ENCODE measurements at places on chromosomes 7 and 10.

DNA sequence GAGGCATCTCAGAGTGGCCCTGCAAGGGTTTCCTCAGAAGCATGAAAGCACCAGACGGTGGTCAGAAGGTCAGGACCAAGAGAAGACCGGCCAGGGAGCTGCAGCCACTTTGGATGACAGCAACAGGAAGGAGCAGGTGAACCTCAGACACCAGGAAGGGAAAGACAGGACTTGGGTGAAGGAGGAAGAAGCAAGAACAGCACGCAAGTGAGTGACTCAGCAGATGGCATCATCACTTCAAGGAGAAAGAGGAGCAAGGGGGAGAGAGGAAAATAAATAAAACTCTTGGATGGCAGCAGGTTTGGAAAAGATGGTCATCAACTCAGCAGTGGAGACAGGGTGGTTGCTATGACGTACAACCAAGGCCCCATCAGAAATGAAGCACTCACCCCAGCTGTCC lies 31.6 kb downstream of the NCAPG2 start:
- DNase-seq, result no peak

DNA sequence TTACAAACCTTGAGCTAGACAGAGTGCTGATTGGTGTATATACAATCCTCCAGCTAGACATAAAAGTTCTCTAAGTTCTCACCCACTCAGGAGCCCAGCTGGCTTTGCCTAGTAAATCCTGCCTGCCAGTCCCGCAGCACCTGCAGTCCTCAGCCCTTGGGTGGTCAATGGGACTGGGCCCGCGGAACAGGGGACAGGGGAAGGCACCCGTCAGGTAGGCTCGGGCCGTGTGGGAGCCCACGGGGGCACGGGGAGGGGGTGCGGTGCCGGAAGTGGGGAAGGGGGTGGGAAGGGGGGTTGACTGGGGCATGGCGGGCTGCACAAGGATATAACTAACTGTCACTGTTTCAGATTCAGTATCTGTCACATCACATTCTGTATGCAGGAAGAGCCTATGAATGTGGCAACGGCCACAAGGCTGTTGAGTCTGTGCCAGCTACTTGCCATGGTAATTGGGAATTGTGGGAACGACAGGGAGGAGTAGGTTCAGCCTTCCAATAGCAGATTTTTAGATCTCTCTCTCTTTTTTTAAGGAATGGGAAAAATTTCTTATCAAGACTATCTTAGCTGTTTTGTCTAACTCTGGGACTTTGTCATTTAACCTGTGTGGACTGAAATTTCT lies 205.1 kb upstream of the PLPP4 start:
- DNase-seq, result no peak

DNA sequence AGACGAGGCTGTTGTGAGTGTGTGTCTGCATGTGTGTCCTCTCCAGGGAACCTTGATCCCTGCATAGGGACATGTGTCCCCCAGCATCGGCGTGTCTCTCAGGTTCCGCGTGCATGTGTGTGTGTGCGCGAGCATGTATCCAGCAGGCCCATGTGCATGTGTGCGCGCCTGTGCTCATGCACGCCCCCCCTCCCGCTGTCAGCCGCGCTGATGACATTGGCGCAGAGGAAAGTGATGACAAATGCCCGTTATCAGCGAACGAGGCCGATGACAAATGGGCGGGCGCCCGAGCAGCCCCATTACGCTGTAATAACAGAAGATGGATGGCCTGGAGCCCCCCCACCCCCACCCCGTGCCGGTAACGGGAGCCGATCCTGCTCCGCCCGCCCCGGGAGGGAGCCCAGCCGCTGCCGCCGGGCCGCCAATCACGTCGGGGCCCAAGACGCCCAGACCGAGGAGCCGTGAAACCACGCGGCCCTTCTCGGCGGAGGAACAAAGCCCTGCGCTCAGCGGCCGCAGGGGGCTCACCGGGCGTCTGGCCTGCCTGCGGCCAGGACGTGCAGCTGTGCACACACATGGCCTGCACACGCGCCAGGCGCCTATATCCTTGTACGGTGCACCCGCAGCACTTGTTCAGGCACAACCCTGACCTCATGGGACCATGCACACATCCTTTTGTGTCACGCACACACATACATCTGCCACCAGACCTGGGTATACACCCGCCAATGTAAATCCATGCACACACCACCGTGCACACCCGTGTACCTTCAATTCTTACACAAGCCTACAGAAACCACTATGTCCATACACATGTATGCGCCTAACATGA lies 21.5 kb downstream of the POLL start:
- DNase-seq, result no peak

- no peak for DNase-seq
Measured at GRCh38 chr10:26467639-26468038, 29.5 kb downstream of the APBB1IP start.

GRCh38 chr7:70212281-70212680 lies 614.0 kb downstream of the AUTS2 start:
- no peak for DNase-seq

- DNase-seq, result no peak
Measured at GRCh38 chr10:72334196-72334824, 20.4 kb downstream of the DNAJB12 start.

- no peak for DNase-seq
Measured at GRCh38 chr7:30080818-30081217, 52.6 kb downstream of the PLEKHA8 start.

- no peak for DNase-seq
Measured at GRCh38 chr10:122140941-122141623, 130.0 kb upstream of the BTBD16 start.

DNA sequence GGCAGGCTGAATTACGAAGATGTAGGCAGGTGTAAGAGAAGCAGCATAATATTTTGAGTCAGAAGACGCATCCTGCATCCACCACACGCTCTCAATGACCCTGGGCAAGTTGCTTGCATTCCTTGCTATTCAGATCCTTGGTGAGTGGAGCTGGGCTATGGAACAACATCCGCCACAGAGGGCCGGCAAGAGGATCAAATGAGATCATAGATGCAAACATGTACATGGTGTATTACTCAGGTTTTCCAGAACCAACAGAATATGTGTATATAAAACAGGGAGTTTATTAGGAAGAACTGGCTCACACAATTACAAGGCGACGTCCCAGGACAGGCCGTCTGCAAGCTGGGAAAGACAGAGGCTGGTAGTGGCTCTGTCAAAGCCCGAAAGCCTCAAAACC lies 51.5 kb downstream of the ADAM12 start:
- DNase-seq, result no peak

DNA sequence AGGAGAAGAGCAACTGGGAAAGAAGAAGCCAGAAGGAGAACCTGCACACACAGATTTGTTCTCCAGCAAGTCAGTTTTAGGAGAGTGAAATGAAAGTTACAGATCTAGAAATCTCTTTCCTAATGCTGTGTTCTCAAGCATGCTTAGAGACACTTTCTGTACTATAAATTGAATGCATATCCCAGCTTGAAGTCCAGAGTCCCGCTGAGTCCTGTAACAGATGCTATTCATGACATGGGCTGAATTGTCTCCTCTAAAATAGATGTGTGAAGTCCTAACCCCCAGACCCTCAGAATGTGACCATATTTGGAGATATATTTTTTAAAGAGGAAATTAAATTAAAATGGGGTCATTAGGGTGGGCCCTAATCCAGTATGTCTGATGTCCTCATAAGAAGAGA lies 46.9 kb upstream of the GJD4 start:
- DNase-seq, result no peak

- DNase-seq, result no peak
Measured at GRCh38 chr7:21108182-21108581, 319.7 kb upstream of the SP4 start.

- no peak for DNase-seq
Measured at GRCh38 chr10:95691281-95691680, 2.4 kb downstream of the TCTN3 start.

DNA sequence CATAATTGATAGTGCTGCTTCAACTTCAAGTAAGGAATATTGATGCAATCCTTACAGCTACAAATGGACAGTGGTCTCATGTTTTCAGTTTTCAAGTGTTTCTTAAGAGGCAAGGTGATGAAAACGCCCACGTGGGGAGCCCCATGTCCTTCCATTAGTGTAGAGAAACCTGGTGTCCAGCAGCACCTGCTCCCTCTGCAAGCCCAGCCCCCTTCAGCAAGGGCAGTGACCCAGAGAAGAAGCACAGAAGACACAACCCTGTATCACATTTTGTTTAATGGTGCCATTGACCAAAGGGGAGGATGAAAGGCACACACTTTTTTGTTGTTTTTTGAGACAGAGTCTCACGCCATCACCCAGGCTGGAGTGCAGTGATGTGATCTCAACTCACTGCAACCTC lies 143.7 kb downstream of the EGFR start:
- DNase-seq, result no peak

DNA sequence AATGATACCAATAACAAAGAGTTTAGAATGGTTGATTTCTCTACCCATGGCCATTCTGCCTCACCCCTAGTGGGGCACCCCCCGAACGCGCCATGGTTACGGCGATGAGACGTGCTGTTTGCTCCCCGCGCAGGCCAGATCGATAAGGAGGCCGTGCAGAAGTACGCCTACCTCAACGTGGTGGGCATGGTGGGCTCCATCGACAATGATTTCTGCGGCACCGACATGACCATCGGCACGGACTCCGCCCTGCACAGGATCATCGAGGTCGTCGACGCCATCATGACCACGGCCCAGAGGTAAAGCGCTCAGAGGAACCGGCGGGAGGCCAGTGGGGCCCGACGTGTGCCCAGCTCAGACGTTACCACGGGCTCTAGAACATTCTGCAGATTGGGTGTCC lies 36.3 kb downstream of the PFKP start:
- DNase-seq, result no peak

DNA sequence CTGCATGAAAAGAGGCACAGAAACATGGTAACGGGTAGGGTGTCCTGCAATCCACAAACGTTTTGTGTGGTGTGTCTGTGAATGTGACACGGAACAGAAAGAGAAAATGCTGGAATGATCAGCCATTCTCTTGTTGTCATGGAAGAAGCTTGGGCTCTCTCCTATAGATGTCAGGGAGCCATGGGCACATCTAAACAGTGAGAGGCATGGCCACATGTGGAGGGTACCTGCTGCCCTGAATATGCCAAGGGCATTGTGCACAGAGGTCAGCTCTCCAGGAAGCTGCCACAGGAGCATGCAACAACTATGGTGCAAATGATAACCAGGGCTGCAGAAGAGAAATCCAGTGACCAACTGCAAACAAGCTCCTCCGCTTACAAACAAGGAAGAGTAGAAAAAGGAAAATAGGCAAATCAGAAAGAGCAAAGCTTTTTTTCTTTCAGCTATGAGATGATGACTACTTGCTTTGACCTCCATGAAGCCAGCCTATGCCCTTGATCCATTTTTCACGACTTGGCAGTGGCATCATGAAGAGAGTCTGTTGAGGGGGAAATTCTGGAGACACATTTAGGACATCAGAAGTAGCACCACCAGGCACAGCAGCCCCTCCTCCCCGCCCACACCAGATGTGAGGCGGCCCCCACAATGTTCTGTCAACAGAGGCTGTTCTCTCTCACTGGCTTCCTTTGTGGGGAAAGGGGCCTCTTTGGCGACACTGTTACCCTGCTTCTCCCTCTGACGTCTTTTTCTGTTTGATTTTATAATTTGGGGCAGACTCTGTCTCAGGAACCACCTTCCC lies 4.8 kb upstream of the PDE1C start:
- no peak for DNase-seq
